EH (cell line): ENCODE measurements at places on chromosomes 7 and 10.
A peak's percentile ranks its signal among the peaks of the same experiment; 100 is the strongest.

DNA sequence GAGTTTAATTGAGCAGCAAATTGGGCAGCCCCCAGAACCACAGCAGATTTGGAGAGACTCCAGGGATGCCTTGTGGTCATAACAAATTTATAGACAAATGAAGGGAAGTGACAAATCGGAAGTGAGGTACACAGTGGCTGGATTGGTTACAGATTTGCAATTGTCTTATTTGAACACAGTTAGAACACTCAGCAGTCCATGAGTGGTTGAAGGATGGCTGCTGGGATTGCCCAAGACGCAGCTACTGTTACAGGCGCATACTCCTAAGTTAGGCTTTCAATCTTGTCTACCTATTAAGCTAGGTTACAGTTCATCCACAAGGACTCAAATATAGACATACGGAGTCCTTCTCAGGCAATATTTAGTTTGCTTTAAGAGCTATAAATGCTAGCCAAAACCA lies 7.4 kb downstream of the ACADSB start:
- peak; percentile 3 for DNase-seq

- no peak for DNase-seq
Observed at GRCh38 chr7:99629643-99630042, 12.9 kb downstream of the ZSCAN25 start.

DNA sequence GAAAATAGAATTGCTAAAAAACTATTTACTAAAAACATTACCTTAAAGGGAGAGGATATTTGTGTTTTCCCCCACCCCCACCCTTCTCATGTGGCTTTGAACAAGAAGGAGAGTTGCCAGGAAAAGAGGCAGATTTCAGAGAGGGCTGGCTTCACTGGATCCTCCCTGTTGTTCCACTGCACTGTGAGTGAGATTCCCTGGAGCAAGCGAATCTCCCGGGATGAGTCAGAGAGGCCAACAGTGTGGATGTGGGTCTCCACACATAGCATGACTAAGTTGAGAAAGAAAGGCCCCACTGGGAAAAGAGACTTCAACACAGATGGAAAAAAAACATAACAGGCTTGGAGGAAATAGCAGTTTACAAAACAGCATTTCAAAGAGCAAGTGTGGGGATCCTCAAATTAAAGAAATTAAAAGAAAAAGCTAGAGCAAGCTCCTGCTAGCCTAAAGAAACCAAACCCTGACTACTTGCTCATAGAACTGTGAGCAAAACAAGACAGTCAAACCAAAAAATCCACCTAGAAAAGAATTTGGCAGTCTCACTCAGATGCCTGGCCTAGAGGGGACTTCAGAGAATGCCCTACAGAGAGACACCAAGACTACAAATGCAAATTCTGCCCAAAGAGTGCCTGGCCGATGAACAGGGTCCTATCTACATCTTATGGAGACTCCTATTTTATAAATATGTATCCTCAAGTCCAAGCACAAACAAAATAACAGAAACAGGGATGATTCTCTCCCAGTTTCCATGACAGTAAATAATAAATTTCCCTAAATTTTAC lies 3.4 kb downstream of the CAV1 start:
- DNase-seq, result peak; percentile 98

DNA sequence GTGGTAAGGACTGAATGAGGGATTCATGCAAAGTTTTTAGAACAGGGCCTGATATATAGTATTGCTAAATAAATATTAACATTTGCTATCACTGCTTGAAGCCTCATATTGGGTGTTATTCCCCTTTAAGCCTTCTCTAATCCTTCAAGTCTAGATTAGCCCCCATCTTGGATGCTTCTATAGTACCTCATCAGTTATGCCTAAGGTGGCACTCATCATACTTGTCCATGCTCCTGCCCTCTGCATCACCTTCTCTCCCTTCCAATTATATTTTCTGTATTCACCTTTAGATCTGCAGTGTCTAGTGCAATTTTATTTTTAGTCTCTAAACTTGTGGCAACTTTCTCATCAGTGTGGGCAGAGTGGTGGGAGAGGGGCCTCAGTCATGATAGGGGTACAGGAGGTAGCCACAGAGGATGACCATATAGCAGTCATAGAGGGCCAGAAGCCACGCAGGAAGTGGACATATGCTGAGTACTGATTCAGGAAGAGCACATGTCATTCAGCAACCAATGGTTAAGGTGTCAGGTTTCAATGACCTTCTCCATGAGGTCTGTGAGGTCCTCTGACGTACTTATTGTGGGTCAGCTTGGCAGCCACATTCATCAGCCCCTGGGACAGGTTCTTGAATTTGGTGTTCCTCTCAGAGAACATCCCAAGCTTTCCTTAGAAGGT lies 2.5 kb downstream of the ENTPD1 start:
- peak; percentile 11 for DNase-seq

DNA sequence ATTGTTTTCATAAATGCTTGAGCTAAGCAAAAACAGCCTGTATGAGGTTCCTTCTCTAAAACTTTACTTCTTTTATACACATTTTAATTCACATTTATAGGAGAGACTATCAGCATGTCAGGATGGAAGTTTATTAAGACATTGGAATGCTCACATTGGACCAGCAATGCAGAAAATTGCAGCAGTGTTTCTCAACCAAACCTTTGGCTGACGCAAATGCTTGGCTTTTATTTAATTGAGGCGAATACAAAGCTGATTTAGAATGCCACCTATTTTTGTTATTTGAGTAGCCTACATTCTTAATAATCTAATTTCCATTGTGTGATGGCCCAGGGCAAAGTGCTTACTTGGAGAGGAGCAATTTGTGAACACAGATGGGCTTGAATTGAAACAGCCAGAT lies 283.2 kb downstream of the ARL4A start:
- no peak for DNase-seq

DNA sequence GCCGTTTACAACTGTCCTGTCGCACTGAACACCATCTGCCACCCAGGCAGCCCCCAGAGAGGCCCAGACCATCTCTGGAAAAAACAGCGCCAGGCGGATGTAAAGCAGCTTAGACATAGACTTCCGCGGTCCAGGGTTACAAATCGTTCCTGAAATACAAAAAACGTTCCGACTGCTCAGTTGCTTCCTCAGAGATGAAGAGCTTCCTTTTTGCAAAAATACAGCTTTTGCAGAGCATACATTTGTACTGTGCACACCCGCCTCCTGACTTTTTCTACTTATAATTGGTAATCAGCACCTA lies 11.4 kb downstream of the DAGLB start:
- no peak for DNase-seq

- no peak for DNase-seq
Observed at GRCh38 chr10:102545265-102545871, 41.6 kb downstream of the SUFU start.

- no peak for DNase-seq
Observed at GRCh38 chr10:69838418-69838817, 36.7 kb downstream of the COL13A1 start.

- DNase-seq, result no peak
Observed at GRCh38 chr7:37740398-37740797, 56.8 kb downstream of the GPR141 start.

- no peak for DNase-seq
Observed at GRCh38 chr7:157439761-157440160, 103.0 kb downstream of the DNAJB6 start.

DNA sequence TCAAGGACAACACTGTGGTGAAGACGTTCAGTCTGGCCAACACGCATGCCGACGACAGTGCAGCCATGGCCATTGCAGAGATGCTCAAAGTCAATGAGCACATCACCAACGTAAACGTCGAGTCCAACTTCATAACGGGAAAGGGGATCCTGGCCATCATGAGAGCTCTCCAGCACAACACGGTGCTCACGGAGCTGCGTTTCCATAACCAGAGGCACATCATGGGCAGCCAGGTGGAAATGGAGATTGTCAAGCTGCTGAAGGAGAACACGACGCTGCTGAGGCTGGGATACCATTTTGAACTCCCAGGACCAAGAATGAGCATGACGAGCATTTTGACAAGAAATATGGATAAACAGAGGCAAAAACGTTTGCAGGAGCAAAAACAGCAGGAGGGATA lies 6.6 kb downstream of the LMOD2 start:
- no peak for DNase-seq

- no peak for DNase-seq
Observed at GRCh38 chr7:158353606-158354570, 233.7 kb downstream of the PTPRN2 start.

DNA sequence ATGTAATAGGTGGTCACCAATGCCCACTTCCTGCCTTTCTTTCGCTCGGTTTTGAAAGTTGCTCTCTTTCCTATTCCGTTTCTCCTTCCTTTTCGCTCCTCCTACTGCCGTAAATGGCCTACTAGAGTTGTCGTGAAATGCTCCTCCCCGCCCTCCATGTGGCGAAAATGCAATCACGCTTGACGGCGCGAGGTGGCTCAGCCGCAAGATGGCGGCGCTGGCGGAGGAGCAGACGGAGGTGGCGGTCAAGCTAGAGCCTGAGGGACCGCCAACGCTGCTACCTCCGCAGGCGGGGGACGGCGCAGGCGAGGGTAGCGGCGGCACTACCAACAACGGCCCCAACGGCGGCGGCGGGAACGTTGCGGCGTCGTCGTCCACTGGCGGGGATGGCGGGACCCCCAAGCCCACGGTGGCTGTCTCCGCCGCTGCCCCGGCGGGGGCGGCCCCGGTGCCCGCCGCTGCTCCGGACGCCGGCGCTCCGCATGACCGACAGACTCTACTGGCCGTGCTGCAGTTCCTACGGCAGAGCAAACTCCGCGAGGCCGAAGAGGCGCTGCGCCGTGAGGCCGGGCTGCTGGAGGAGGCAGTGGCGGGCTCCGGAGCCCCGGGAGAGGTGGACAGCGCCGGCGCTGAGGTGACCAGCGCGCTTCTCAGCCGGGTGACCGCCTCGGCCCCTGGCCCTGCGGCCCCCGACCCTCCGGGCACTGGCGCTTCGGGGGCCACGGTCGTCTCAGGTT lies at the start of gene TAF5:
TSS of gene TAF5 (plus strand) at position 195 of the 737 bp plus-strand sequence. CDS start at position 209, 14 bp downstream.
- DNase-seq, result peak; percentile 96

DNA sequence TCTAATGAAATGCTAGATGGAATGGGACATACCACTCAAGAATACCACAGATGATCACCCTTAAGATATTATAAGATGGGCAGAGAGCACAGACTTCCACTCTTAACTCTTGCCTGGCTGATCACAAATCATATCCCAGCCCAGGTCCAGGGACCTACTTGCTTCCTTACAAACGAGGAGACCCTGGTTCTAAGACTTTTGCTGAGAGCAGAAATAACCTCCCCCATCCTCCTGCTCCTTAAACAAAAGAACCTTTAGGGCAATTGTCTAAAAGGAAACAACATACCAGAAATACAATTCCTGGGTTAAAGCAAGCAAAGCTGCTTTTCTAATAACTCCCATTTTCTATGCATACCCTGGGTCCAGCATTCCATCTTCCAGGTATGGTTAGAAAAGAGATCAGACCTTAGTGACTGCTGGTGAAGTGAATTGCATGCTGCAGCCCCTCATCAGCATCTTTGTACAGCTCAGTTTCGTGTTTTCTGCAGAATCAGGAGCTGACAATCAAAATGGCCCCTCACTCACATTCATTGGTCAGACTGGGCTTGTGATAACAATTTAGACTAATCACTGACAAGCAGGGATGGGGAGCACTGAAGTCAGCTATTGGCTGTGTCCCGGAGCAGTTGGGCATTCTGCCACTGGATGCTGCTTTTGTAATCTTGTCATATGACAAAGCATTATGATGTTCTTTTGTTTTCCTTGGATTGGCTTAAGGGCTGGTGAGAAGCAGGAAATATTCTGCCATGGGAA lies 14.6 kb downstream of the IFIT3 start:
- peak; percentile 85 for DNase-seq

- no peak for DNase-seq
Observed at GRCh38 chr10:23793577-23793976, 354.7 kb downstream of the OTUD1 start.

- DNase-seq, result peak; percentile 31
Observed at GRCh38 chr7:121570365-121570764, 174.3 kb upstream of the FAM3C start.

GRCh38 chr10:103658049-103658577 lies 164.6 kb downstream of the NEURL1 start:
- DNase-seq, result no peak

GRCh38 chr10:52232561-52233350 lies 81.3 kb upstream of the DKK1 start:
- no peak for DNase-seq

DNA sequence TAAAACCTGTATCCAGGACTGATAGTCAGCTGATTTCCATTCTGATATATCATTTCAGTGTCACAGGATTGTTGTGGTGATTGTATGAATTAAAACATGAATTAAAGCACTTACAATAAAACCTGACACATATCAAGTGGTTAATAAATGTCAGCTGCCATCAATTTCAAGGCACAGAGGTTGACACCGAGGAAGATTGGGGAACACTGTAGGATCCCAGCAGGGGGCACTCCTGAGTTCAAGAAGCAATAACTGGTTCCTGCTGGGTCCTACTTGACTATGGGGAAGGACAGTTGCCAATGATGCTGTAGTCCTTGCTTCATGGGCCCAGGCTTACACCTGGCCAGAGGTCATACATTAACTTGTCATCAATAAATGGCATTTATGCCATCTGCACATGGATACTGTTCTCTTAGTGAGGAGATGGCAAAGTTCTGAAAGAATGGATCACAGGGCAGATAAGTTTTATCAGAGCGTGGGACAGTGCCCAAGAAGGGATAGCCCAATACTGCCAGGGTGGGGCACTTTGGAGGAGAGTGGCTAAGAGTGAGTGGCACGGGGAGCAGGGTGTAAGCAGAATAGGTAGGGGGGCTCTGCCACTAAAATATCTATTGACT lies 24.1 kb downstream of the FZD1 start:
- DNase-seq, result no peak

DNA sequence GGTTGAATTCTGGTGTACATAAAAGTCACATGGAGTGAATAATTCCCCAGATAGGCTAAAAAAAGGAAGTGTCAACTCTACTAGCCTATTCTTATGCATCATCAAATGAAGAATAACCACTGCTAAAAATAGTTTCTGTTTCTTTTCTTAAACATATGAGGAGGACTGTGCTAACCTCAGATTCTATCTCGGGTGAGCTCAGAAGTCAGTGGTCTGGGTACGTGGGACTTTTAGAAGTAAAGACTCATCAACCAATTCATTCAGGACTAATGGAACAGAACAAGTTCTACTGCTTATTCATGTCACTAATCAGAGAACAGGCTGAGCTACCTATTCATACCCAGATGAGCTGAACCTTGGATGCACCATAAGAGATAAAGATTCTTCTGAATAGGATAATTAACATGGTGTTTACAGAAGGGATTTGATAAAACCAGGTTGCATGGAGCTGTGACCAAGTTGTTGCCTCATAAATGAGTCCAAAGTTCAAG lies 9.5 kb upstream of the ASAH2 start:
- peak; percentile 62 for DNase-seq

- DNase-seq, result no peak
Observed at GRCh38 chr7:16315280-16315679, 106.1 kb downstream of the CRPPA start.

- DNase-seq, result no peak
Observed at GRCh38 chr7:11473807-11474424, 358.1 kb downstream of the THSD7A start.

GRCh38 chr7:978049-978346 lies 2.6 kb upstream of the COX19 start:
- no peak for DNase-seq

GRCh38 chr7:159310457-159311171 lies 165.9 kb upstream of the VIPR2 start:
- no peak for DNase-seq
